ENCODE measurements at places on chromosomes 2 and 18.

DNA sequence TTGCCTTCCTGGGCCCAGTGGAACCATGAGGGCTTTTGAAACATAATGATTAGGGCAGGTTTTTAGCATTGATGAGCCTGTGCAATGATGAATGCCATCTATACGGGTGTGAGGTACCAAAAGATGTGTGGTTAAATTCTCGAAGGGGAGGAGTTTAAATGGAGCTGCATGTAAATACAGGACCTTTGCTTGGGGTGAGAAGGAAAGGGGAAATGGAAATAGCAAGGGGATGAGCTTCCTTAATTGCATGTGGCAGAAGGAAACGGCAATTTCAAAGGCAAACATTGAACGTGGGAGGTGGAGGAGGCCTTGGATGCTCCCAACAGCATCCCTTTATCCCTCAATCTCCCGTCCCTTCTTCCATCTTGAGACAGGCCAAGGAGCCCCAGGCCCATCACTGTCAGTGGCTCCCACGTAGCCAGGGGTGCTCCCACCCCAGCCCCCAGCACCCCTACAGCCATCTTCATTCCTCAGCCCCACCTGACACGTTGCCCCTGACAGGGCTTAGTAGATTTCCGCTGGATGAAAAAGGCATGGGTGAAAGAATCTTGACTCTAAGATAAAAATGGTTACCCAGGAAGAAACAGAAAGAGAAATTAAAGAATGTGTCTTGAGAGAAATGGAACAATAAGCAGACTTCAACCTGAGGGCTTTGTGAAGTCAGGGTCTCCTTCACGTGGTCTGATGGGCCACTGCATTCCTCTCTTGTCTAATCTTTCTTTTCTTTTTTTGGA is 32.5 kb downstream of the INPP5D start:
- DNase-seq, result no peak

- DNase-seq, result no peak
Observed at GRCh38 chr2:7053650-7054265, 136.5 kb downstream of the RNF144A start.

GRCh38 chr2:20356042-20356441 is 5.4 kb upstream of the PUM2 start:
- DNase-seq, result no peak

GRCh38 chr2:215507136-215507535 is 71.3 kb upstream of the FN1 start:
- DNase-seq, result no peak
